AG10803 (cell line): ENCODE measurements at places on chromosomes 5 and 9.
A peak's percentile ranks its signal among the peaks of the same experiment; 100 is the strongest.

GRCh38 chr5:36570301-36571095, 35.9 kb upstream of the SLC1A3 start:
- DNase-seq, result peak; percentile 16

DNA sequence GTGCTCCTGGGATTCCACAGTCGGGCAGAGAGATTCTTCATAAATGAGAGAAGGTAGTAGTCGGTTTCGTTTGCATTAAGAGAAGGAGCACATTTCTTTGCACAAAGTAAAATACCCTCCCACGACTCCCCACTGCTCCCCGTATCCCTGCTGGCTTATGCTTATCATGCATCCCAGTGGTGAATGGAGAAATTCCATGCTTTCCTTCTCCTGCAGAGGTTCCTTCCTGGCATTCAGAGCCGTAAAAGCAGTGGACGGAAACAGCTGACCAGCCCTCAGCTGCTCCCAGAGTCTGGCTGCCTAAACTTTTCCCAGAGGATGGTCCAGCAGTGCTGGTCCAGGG, 93.1 kb downstream of the C9orf152 start:
- no peak for DNase-seq

DNA sequence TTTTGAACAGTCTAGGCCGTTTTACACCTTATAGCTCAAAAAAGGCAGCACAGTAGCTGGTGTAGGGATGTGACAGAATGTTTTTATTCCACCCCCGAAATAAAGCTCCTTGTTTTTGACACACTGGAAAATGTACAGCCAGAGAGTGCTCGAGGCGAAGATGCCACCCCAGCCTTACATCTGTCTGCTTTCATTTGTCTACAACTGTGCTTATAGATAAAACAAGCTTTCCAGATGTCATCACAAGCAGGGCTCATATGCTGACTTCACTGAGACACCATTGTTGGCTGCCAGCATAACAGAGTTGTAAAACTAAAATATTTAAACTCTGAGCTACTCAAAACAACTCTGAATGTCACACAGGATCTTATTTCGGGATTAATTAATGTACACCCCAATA, 386.3 kb downstream of the BNC2 start:
- no peak for DNase-seq

GRCh38 chr9:123408313-123409262, 52.6 kb downstream of the CRB2 start:
- DNase-seq, result no peak

DNA sequence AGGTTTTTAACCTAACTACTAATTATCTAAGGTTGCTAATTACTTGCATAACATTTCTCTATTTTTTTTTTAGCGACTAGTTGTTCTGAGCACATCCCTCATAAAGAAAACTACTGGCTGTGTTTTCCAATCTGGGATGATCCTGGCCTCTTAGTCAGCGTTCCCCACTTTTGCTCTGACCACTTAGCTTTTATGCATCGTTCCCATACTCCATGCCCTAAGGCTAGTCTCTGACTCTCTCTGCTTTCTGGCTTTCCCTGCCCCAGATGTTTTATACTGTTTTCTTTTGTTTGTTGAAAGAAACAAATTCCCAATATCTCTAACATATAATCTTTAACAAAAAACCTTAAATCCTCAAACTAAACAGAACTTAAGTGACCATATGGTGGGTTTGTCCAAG, 217.9 kb downstream of the SPATA31D1 start:
- DNase-seq, result no peak

DNA sequence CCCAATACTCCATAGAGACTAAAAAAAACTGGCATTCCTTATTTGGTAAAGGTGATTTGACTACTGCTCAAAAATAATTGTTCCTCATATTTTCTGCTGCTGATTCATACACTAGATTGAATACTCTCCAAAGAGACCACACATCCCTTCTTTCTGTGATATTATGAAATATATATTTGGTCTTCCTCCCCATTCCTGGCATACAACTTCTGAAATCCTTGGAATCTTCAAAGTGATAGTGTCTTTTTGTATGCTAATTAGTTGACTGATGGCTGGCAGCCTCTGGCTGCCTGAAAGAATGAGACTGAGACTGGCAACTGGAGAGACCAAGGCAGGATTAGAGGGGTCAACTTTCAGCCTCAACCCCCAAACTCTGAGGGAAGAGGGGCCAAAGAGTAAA, 348.0 kb upstream of the RFX3 start:
- DNase-seq, result peak; percentile 74

DNA sequence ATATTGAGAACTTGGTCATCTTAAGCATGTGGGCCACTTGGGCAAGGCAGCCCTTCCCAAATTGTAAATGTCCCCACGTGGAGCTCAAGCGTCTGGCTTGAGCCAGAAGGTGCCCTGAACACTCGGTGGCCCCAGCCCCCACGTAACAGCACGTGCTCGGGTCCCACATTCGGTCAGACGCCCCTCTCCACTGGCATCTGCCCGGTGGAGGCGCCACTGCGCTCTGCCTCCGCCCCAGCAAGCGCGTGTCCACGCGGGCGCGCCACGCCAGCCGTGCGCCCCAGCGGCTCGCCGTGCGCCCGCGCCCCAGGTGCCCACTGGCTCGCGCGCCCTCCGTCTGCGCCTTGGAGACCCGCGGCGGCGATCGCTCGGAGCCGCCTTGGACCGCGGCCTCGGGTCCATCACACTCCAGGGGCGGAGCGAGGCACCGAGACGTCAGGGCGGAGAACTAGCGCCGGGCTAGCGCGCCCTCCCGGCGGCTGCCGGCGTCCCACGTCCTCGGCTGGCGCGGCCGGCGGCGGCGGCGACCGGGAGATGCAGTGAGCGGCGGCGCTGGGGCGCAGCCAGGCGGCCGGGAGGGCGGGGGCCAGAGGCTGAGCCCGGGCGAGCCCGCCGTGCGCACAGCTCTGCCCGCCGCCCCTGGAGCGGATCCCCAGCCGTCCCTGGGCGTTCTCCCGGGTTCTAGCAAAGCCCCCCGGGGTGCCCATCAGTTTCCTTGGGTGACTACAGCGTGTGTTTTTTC, at the start of gene PALM2AKAP2:
Gene PALM2AKAP2, plus strand, starts transcription at position 488 of the 742 bp plus-strand sequence. CDS start 291 bp downstream, outside the sequence.
- DNase-seq, result peak; percentile 73

DNA sequence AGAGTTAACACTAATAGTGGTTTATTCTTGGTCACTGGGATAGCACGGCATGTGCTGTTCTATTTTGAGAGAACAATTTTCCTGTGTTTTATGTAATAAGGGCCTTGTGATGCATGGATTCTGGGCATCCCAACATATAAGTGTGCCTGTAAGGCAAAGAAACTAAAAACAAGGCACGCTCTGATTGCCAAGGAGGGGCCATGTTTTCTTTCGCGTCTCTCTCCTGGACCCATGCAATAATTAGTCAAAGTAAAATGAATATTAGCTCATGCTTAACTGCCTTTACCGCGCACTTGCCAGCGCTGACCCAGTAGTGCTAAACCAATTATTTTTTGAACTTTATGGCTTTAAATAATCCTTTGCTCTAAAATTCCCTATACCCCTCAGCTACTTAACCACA, 140.9 kb downstream of the PSAT1 start:
- no peak for DNase-seq

DNA sequence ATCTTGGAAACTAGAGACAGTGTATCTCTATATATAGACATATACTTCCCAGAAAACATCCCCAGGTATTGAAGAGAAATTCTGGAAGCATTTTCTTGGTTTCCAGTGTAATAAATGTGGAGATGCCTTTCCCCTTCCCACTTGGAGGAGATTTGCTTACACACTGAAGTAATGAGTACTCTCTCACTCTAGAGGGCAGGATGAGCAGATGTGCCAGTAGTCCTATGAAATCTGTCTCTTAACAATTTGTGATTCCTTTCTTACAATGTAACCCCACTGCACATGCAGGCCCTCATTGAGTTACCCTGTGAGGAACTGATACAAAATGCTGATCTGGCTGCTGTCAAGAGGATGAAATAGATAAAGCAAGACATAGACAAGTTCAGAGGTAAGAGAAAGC, 567.2 kb downstream of the SLCO4C1 start:
- no peak for DNase-seq

DNA sequence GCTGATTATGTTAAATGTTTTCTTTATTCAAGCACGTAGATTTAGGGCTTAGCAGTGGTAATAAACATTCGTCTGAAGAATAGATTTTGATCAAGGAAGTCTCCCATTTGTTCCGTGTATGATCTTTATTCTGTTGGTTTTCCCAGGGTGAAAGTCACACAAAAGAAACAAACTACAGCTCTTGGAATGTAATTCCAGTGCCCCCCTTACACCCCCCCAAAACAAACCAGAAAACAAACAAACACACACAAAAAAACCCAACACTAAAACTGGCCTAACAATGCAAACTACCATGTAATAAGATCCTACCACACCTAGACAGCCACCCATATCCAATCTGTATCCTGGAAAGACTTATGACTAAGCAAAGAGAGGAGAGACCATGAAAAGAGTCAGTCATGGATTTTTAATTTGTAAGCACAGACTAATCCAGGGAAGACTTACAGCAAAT, 196.2 kb upstream of the ELL2 start:
- DNase-seq, result no peak

GRCh38 chr9:129412814-129413536, 207.9 kb downstream of the C9orf50 start:
- peak; percentile 84 for DNase-seq

DNA sequence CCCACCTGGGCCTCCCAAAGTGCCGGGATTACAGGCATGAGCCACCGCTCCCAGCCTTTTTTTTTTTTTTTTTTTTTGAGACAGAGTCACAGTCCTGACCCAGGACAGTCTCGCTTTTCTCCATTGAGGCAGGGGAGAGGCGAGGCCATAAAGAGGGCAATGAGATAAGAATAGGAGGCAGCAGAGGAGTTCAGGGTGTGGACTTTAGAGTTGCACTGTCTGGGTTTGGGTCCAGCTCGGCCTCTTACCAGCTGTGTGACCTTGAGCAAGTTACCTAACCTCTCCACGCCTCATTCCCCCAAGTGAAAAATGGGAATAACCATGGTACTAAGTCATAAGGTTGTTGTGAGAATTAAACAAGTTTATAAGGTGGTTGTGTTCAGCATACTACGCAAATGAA, 24.6 kb upstream of the ANKH start:
- DNase-seq, result no peak

- no peak for DNase-seq
Observed at GRCh38 chr5:168022446-168023169, 268.8 kb upstream of the WWC1 start.

GRCh38 chr5:67206461-67206860, 9.9 kb upstream of the CD180 start:
- DNase-seq, result no peak

DNA sequence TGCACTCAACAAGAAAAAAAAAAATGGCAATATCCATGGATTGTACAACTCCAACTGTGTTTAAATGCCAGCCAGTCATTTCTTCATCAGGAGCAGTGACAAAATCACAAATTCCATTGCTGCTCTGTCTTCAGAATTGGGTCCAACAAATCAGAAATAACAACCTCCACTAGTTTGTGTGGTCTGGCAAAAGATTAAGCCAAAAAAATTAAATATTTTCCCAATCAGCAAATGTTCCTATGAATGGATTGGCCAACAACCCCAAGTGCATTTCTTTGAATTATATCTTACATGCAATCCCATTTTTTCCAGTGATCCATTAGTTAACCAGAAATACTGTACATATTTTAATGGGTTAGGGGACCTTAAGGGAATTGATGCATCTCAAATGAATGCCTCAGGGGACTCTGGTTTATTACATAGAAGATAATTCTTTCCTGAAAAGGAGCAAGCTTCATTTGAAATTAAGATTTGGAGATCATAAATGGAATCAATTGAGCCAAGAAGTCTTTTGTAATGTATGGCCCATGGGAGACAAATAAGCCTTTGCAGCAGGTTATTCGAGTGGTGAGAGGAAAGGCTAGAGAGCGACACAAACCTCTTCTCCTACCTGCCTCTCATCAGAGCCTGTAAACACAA, 131.8 kb downstream of the TLE1 start:
- DNase-seq, result peak; percentile 86

DNA sequence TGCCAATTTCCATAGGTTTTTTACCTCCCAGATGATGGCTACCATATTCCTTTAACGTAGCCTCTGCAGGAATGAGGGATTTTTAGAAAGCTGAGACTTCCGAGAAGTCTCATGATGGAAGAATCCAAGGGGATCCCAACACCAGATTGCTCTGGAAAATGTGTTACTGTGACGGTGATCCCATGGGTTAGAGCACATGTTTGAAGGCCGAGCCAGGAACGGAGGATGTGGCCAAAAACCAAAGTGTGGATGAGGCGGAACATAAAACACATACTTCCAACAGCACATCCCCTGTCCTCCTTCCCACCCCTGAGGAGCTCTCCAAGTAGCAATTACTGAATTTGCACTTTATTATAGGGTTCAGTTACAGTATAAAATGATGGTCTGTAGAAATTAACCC, 82.6 kb downstream of the GPR21 start:
- DNase-seq, result no peak

DNA sequence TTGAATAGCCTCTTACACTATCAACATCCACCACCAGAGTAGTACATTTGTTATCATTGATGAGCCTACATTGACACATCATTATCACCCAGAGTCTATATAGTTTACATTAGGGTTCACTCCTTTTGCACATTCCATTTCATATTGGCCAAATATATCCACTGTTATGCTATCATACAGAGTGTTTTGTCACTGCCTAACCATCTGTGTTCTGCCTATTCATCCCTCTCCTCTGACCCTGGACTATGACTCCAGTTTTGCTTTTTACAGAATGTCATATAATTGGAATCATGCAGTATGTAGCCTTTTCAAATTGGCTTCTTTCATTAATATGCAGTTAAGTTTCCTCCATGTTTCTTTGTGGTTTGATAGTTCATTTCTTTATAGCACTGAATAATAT, 904.7 kb downstream of the TLE1 start:
- DNase-seq, result no peak

DNA sequence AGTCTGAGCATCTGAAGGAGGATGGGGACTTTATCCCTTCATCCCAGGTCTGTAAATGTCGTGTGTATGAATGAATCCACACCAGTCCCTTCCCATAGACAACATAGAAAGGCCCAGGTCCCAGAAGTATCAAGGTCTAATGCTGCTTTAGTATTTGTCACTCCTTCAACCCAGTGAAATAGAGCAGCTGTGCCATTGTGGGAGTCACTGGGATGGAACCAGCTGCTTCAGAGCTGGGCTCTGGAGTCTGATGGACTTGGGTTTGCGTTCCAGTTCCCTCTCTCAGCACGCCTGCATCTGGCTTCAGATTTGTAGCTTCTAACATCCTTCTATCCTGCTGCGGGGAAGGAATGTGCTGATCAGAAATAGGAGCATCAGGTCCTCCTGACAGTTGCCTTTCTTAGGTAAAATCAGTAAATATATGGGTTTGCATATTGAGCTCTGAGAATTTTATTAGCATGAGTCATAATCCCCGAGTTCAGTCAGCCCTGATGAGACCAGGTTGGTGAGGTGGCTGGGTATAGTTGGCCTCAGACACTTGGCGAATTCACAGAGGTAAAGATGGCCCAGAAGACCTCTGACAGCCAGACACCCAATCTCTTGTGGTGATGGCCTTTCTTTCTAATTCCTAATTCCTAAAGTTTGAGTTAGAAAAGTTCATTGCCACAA, 10.1 kb downstream of the ACO1 start:
- no peak for DNase-seq

GRCh38 chr5:106363578-106363977, 1307.2 kb downstream of the EFNA5 start:
- no peak for DNase-seq

GRCh38 chr5:176985516-176985915, 21.1 kb downstream of the UIMC1 start:
- no peak for DNase-seq

- DNase-seq, result no peak
Observed at GRCh38 chr9:27528886-27529315, 713 bp downstream of the MOB3B start.
